ENCODE measurements at places on chromosomes 3 and 15.

DNA sequence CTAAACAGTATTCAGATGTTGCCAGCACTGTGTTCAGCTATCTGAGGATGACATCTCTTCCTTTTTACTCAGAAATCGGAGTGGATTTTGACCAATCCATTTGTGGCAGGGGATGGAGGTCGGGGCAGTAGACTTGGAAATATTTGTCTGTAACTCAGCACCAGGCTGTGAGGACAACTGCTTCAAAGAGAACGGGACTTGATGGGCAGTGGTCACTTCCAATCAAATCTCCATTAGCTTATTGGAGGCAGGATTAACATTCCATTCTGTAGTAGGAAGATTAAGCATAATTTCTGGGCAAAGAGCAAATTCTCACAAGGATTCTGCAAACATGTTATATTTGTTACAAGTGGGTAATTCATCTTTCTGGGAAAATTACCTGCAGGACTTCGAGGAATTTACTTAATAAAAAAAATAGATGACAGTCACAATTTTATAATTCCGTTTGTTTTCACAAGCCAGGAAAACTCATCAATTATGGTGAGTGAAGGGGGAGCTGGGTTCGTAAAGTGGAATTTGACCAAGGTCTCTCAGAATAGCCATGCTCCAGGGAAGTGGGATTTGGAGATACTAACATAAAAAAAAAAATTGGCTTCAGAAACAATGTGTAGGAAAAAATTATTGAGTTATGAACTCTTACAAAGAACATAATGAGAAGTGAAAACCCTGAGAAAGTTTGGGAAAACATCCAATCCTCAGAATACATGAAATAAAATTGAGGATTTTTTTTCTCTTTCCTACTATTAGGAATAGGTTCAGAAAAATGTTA lies 18.1 kb downstream of the CRABP1 start:
- peak; percentile 73 for DNase-seq

DNA sequence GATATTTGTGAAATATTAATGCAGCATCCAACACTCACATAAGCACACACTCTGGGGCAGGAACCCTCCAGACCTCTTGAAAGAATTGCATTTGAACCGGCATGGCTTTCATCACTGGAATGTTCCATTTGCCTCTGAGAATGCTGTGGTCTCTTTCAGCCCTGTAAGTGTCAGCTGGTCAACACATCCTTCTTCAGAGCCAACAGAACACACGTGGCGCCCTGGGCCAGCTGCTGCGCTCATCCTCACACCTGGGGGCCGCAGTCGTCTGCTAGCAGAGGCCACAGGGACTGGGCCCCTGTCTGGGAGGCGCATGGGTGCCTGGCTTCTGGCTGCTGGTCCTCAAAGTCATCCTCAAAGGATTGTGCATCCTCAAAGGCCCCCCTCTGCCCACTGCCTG lies 71.4 kb upstream of the HERC1 start:
- DNase-seq, result no peak

- no peak for DNase-seq
These were observed 15.9 kb upstream of the ALDH1A2 start for GRCh38 chr15:58081456-58081855.

DNA sequence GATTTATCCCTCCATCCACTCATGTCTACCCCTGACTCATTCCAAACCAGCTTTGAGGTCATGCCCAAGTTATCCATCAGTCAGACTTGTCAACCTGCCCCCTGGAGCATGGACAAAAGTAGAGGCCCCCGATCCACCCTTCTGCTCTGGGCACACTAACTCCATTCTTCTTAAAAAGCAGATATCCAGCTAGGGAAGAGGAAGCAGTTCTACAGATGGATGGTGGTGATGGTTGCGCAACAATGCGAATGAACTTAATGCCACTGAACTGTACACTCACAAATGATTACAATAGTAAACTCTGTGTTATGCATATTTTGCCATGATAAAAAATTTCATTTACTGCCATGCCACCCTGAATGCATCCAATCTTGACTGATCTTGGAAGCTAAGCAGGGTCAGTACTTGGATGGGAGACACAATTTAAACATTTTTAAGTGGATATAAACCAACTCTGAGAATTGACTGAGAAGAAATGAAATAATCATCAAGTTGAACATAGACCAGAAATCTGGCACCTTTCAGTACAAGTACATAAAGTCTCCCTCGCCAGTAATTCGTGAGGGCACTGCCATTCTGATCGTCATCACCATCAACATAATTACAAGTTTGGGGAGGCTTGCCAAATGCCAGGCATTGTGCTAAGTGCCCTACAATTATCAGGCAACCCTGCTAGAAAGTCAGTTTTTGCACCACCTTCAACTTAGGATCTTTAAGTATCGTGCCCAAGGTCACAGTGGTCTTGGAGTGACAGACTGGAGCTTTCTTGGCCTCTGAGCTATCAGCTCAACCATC lies 124.8 kb downstream of the ATP10A start:
- DNase-seq, result no peak

DNA sequence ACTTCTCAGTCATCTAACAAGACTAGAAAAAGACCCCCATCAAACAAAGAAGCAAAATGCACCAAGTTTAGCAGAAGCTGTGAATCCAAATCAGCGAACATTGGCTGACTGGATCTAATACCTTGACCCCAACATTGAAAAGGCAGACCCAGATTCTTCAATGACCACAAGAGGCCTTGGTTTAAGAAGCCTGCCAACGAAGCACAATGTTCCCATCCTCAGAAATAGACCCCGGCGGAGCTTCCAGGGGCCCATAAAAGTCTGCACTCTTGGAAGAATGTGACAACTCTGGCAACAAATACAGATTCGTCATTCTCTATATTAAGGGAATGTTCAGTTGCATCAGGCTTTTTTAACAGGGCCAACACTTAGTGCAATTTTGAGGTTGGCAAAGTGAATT lies 112.8 kb upstream of the BCL6 start:
- DNase-seq, result no peak

GRCh38 chr3:127482216-127483004 lies 108.1 kb downstream of the TPRA1 start:
- no peak for DNase-seq

GRCh38 chr15:67335534-67336222 lies 81.1 kb downstream of the IQCH start:
- no peak for DNase-seq

DNA sequence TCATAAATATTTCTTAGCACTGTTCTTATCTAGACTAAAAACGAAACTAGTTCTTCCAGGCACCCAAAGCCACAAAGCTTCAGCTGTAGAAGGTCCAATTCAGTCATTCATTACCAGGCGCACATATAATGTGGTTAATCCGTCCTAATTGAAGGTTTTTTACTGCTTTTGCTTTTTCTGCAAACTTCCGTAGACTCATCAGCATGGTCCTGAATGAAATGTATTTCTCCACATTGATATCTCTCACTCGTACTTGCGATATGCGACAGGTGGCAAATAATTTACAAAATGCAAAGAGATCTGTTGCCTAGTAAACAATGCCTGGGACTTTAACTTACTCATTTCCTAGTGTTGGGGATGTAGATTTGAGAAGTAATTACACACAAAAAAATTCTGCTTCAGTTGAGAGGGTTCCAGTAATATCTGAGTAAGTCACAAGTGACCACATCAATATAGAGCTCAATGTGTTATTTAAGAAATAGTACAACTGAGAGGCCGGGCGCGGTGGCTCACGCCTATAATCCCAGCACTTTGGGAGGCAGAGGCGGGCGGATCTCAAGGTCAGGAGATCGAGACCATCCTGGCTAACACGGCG lies 75.0 kb upstream of the MBNL1 start:
- DNase-seq, result no peak

DNA sequence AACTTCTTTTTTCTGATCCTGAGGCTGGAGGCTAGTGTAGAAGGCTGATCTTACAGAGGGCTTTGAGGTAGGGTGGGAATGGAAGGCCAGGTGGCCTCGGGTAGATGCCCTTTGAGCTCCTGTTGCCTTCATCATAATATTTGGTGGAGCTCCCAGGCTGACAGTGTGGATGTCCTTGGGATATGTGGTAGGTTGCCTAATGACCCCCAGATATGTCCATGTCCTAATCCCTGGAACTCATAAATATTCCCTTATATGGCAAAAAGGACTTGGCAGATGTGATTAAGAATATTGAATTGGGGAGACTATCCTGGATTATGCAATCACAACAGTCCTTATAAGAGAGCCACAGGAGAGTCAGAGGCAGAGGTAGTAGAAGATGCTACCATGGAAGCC lies 5.5 kb downstream of the ADAMTSL3 start:
- no peak for DNase-seq

DNA sequence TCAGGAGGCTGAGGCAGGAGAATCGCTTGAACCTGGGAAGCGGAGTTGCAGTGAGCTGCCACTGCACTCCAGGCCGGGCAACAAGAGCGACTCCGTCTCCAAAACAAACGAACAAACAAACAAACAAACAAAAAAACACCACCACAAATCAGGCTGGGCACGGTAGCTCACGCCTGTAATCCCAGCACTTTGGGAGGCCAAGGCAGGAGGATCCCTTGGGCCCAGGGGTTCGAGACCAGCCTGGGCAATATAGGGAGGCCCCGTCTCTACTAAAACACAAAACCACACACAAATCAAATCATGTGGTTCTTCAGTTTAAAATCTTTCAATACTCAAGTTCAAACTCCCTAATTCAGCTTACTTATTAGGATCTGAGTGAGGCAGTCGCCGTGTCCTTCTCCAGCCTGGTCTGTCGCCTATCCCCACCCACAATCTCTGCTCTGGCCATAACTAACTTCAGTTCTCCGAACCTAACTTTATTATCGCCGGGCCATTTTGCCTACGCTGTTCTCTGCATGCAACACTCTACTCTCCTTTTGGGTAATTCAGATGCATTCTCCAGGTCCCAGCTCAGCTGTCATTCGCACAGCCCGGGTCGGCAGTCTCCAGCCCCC lies 660 bp upstream of the RTF1 start:
- DNase-seq, result no peak

DNA sequence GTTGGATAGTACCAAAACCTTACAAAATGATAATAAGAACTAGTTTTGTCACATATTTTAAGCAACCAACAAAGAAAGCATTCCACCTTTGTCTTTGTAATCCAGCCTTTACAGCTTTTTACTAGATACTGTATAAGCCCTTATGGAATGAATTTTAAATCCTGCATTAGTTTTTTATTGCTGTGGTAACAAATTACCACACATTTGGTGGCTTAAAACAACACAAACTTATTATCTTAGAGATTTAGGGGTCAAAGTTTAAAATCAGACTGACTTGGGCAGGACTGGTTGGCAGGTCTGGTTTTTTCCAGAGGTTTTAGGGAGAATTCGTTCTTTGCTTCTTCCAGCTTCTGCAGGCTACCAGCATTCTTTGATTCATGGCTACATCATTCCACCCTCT lies 108.5 kb upstream of the NLGN1 start:
- no peak for DNase-seq

- no peak for DNase-seq
These were observed 526.0 kb downstream of the FOXP1 start for GRCh38 chr3:71057526-71057894.

DNA sequence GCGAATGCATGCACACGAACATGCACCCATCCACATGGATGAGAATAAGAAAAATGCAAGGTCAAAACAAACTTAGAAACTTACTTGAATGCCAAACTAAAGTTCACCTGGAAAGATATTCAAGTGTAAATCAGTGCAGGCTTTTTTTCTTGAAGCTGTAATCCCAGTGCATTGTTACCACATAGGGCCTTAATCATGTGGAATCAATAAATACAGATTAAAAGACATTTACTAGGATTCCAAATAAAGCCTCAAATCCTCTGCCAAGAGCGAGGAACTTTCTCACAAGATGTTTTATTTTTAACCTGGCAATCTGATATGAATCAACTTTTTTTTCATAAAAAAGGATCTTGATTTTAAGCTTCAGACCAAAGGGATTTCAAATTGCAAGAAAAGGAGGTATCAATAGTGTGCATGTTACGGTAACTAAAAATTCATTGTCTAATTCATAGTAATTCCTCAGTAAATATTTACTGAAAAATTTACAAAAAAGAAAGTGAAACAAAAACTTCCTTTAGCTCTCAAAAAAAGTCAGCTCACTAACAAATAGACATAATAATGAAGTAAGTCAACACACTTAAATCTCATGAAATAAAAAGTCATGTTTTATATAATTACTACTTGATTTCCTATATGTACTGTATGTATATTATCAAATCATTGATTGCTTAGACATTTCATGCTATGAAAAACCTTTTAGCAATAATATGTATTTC lies 978.6 kb downstream of the PLOD2 start:
- DNase-seq, result no peak
